Frontal cortex (tissue), 4 donors: ENCODE measurements at places on chromosomes 13 and 19. TPM values are rescaled to one million over a fixed set of nuclear protein-coding genes. Genes with fewer than 3 reads are reported as not detected.

DNA sequence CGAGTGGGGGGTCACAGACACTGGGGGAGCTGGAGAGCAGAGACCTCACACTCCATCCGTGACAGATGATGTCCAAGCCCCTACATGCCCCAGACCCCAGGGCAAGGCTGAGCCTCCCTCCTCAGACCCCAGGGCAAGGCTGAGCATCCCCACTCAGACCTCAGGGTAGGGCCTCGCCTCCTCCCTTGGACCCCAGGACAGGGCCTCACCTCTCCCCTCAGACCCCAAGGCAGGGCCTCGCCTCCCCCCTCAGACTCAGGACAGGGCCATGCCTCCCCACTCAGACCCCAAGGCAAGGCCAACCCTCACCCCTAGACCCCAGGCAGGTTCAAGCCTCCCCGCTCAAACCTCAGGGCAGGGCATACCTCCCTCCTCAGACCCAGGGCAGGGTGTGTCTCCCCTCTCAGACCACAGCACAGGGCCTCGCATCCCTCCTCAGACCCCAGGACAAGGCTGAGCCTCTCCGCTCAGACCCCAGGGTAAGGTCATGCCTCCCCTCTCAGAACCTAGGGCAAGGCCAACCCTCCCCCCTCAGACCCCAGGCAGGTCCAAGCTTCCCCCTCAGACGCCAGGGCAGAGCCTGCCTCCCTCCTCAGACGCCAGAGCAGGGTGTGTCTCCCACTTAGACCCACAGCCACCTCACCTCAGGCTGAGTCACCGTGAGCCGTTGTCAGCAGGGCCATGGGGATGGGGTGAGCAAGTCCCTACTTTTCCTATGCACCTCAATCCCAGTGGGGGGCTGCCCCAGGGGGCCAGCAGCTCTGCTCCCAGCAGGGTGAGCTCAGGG lies 1.7 kb upstream of the S1PR4 start:
- no peak for DNase-seq

GRCh38 chr19:31096935-31097545 lies 252.2 kb downstream of the TSHZ3 start:
- no peak for DNase-seq

DNA sequence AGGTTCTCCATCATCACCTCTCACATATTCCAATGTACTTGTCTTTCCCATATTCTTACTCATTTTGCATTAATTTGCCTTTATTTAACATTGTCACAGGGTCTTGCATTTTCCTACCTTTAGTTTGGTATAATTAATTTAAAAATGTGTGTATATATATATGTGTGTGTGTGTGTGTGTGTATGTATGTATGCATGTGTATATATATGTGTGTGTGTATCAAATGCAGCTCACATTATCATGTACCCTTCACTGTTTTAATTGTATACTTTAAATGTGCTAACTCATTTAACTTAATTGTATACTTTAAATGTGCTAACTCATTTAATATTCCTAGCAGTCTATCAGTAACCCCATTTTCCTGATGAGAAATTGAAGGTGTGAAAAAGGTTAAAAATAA lies 104.5 kb downstream of the PCDH9 start:
- no peak for DNase-seq

DNA sequence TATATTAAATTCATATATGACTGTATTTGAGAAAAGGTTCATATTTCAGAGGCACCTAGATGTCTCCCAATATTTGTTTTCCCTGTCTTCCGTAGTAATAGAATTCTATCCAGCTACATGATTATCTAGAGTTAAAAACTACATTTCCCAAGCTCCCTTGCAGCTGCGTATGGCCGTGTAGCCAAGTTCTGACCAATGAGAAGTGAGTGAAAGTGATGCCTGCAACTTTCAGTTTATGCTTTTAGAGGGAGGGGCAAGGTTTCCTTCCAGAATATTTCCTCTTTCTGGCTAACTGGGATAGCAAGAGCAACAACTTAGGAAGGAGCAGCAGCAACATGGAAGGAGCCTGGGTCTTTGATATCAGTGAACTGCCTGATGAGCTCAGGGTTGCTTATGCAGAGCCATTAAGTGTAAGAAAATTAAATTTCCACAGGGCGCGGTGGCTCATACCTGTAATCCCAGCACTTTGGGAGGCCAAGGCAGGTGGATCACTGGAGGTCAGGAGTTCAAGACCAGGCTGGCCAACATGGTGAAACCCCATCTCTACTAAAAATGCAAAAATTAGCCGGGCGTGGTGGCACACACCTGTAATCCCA lies 23.2 kb upstream of the CYP2A13 start:
- DNase-seq = no peak

DNA sequence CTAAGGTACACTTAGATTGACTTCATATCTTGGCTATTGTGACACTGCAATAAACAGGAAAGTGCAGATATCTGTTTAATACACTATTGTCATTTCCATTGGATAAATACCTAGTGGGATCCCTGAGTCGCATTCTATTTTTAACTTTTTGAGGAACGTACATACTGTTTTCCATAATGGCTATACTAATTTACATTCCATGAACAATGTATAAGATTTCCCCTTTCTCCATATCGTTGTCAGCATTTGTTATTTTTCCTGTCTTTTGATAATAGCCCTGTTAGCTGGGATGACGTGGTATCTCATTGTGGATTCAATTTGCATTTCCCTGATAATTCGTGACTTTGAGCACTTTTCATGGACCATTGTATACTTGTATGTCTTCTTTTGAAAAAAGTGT lies 17.4 kb downstream of the OR7A17 start:
- no peak for DNase-seq

- DNase-seq = no peak
These were observed 83.1 kb downstream of the AKAP11 start for GRCh38 chr13:42355092-42355485.

DNA sequence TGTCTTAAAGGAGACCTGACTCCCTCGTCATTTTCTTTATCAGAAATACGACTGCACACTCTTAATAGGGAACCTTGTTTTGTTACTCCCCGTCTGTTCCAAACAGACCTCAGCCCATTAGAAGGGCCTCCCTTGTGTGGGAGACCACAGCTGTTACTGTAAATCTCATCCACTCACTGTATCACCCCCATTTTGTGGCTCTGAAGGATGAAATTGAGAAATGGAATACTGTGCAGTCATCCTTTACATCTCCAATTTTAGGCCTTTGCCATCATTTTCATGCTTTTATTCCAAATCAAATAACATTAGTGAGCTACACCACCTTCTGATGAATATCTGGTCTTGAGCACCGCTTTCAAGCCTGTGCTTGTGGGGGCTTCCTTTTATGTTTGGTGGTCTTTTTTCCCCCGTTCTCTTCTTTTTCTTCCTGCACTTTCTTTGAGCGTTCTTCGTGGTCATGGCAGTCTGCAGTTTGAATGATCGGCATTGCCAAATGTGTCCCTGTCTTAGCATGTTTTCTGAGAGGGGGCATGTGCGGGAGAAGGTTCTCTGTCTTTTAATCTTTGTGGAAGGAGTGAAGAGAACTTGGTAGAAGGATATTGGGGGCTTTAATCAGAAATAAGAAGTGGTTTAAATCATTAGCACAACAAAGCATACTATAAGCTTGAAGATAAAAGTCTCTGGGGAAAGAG lies 65.8 kb downstream of the GGACT start:
- no peak for DNase-seq

GRCh38 chr19:5955636-5955935 lies 22.4 kb downstream of the RANBP3 start:
- no peak for DNase-seq

GRCh38 chr13:51211910-51212309 lies 10.3 kb upstream of the FAM124A start:
- DNase-seq = no peak

DNA sequence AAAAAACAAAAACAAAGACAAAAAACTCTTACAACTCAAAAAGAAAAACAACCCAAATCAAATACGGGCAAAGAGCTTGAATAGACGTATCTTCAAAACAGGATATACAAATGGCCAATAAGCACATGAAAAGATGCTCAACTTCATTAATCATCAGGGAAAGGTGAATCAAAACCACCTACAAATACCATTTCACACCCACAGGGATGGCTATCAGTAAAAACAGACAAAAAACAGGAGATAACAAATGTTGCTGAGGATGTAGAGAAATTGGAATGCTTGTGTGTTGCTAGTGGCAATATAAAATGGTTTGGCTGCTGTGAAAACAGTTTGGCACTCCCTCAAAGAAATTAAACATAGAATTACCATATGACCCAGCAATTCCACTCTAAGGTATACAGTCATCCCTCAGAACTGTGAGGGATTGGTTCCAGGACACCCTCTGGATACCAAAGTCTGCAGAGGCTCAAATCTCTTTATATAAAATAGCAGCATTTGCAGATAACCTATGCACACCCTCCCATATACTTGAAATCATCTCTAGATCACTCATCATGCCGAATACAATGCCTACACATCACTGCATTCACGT lies 29.7 kb downstream of the MLLT1 start:
- DNase-seq = no peak

- no peak for DNase-seq
These were observed 16.3 kb downstream of the DCUN1D2 start for GRCh38 chr13:113474179-113474578.

- no peak for DNase-seq
These were observed 431.1 kb downstream of the EFNB2 start for GRCh38 chr13:106104281-106104901.

DNA sequence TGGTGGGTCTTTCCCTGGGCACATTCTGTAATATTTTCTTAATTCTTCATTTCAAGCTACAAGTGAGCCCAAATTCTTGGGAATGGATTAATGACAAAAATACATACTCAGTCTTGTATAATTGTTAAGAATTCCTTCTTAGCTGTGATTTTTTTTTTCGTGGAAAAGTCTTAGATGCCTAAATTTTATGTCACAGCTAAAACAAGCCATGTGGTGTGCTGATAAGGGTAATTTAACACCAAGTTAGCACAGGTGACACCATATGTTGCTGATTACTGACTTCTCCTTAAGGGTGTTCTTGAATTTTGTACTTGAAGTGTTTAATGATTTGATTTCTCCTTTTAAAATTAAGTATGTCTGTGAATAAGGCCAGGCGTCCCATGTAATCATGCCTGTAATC lies 29.3 kb downstream of the WDFY2 start:
- DNase-seq = no peak

GRCh38 chr19:32197896-32198882 lies 147.2 kb upstream of the ZNF507 start:
- DNase-seq = no peak

GRCh38 chr19:49481020-49481683 lies 6.3 kb upstream of the RPL13A start:
- DNase-seq = no peak

DNA sequence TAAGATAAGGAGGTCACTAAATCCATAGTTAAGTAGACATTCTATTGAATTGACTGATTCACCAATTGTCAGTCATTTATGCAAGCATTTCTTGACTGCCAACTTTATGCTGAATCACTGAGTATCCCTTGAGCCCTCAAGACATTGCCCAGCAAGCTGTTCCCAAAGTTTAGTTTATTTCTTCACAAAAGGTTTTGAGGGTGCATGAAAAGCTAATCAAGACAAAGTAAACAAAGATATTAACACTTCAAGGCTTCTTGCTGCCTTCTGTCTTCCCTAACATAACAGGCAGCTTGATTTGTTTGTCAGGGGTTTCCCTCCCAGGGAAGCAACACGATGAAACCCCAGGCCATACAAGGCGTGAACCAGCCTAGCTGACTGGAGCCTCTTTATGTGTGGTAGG lies 374.4 kb downstream of the SPRY2 start:
- DNase-seq = no peak

GRCh38 chr19:49271080-49271753 lies 53.8 kb downstream of the SLC6A16 start:
- no peak for DNase-seq

- no peak for DNase-seq
These were observed 6.2 kb upstream of the USP12 start for GRCh38 chr13:27177852-27178251.

DNA sequence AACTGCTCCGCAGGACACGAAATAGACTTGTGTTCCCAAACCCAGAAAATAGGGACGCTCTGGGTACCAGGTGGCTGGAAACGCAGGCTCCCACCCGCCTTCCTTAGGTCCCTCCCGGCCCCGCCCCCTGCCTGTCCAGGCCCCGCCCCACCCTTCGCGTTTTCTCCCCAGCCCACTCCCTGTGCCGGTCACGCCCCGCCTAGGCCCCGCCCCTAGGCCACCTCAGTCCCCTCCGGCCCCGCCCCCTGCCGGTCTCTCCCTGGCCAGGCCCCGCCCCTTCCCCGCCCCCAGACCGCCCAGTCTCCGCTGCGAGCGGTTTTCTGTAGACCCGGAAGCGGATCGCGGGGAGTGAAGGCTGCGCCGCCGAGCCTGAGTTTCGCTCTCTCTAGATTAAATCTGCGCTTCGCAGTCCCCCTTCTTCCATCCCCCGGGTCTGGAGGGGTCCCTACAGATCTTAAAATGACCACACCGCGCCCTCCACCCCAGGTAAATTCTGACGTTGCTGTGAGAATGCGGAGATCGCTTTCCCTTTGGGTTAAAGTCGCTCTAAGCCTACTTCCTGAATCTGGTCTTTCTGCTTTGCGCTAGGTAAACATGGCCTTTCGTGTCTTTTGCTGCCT lies 3.7 kb upstream of the ZNF665 start:
- peak; percentile 92 for DNase-seq

- DNase-seq = no peak
These were observed 8.6 kb downstream of the KDM4B start for GRCh38 chr19:4977299-4978174.

DNA sequence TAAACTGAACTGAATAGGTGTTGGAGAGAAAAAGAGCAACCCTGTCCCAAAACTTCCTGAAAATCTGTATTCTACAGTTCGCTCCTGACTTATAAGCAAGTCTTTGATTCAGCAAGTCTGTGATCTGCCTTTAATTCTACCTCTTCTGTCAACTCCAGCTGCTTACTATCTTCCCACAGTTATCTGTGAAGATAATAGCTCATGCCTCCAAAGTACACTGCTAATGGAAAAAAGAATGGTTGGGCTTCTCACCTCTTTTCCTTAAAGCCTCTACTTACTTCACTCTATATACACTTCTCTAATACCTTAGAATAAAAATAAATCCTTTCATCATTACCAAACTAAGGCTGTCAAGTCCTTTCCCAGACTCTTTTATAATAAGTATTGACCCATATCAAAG lies 391.5 kb upstream of the MIR17HG start:
- no peak for DNase-seq

DCT gene
- 0.41 TPM for total RNA-seq

MYH14 gene
- 0.82 TPM for total RNA-seq

FAM174C gene
- total RNA-seq = 8.6 TPM

KLK15 gene
- not detected for total RNA-seq

CD209 gene
- 0.82 TPM for total RNA-seq

SLITRK6 gene
- 2.4 TPM for total RNA-seq

HSPB6 gene
- total RNA-seq = under 0.01 TPM

UFM1 gene
- 178 TPM for total RNA-seq

ZNF850 gene
- 6.1 TPM for total RNA-seq

TGFB1 gene
- total RNA-seq = 0.41 TPM

KIR3DL1 gene
- not detected for total RNA-seq

KPNA3 gene
- total RNA-seq = 66.9 TPM

FCHO1 gene
- total RNA-seq = 26.1 TPM

SIGLEC8 gene
- 0.82 TPM for total RNA-seq
